ENCODE measurements at places on chromosomes 16 and 17.

DNA sequence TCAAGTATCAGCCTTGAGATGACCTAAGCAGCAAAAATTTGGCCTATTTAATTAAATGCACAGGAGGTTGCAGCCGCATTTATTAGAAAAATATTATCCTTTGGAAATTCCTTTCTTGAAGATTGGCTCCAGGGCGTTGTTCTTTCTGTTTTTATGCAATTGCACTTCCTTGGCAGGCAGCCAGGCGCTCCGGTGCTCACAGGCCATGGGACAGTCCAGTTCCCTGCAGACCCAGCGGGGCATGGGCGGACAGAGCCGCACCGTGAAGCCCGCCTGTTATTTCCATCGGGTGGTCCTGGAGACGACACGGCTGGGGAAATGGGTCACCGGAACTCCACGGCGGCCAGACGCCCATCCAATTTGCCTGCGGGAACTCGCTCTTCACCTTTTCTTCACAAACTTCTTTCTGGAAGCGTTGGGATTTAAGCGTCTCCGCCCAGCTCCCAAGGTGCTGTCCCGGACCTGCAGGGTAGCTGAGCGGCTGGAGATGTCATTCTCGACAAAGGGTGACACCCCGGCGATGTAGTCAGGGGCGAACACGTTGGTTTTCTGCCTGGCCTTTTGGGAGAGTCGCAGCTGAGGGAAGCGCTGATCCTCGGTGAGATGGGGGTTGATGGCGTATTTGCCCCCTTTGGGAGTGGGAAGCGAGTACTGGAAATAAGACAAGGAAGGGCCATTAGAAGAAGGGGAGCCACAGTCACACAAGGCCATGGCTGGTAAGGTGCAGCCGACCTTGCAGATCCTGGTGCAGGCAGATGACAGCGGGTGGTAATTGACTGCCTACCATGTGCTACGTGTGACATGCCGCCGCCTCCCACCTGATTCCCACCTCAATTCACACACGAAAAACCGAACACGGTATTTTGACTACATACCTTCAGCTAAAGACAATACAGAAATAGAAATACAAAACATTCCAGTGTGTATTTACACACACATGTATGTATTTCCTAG is 12.5 kb downstream of the NOB1 start:
- no peak for DNase-seq

DNA sequence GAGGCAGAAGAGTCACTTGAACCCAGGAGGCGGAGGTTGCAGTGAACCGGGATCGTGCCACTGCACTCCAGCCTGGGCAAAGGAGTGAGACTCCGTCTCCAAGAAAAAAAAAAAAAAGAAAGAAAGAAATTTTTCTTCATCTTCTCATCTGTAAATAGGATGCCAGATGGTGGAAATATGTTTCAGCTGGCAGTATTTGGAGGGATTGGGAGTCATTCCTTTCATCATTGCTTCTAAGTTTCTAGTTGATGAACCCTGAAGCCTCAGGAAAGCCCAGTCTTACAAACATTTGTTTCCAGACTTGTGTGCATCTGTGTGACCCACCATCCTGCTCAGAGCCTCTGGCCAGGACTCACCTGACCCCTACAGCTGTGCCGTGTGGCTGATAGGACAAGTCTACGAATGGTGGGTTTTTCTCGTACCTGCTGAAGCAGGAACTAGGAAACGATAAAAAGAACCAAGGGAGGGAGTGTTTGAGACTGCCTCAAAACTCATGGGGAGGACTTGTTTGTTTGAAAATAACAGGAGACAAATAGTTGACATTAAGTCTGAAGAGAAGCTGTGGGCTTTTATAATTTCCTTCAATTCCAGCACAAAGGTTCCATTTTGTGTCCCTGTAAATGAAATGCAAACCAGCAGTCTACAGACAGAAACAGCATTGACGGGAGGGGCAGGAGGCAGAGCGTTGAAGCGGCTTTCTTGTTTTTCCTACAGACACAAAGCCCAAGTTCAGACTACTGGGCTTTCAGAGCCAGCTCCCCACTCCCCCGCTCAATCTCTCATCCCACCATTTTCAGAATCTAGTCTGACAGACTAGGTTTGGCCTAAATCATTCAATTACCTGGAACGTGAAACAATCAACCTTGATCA is 24.9 kb downstream of the CDRT4 start:
- DNase-seq: no peak

DNA sequence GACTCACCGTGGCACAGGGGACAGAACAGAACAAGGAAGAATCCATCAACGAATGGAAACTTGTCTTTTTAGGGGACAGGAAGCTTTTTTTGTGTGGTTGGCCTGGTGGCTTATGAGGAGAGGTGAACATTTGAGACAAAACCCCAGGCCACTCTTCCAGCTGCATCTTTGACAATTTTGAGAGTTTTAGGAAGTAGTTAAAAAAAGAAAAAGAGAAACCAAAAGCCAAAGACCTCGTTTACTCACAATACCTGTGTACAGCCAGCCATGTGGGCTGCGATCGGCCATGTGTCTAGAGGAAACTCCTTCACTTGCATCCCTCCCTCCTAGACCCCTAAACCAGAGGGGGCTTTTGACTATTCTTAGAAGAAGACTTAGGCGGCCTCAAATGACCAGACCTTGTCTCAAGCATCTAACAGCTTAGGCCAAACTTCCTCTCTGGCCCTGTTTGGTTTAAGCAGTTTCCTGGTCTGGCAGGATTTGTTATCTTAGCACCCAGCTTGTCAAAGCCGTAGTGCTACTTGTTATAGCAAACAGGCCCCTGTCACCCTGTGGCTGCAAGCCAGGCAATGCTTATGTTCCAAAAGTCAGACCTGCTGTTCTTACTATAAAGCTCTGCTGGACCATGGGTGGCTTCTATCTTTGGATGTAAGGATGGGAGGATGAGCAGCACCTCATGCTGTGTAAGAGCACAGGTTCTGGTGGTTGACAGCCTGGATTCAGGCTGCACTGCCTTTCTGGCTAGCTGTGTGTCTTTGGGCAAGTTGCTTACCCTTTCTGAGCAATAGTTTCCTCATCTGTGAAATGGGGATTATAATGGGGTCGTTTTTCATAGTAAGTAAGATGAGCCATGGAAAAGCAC is 17.7 kb downstream of the KSR1 start:
- DNase-seq: no peak

- no peak for DNase-seq
Measured at GRCh38 chr16:68487669-68488068, 39.4 kb upstream of the SMPD3 start.

GRCh38 chr17:18996458-18996857 is 8.1 kb downstream of the FAM83G start:
- no peak for DNase-seq

Data from A673 (cell line).